ENCODE measurements at places on chromosomes 2 and 18. TPM values are rescaled to one million over a fixed set of nuclear protein-coding genes. Genes with fewer than 3 reads are reported as not detected.

DNA sequence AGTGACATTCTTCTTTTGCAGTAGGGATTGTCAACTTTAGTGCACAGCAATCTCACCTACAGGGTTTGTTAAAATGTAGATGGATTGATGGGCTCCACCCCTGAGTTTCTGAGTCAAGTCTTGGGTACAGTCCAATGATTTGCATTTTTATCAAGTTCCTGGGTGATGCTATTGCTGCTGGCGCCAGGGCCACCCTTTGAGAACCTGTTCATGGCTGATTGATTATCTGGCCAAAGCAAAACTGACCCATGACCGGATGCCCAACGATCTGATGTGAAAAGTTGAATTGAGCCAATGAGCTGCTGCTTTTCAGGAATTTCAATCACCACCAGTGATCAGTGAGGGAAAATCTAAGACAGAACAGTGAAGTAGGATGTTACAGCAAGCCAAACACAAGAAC, 675.3 kb downstream of the TMEM182 start:
- no peak for DNase-seq

- no peak for DNase-seq
These were observed 194.9 kb downstream of the LRATD1 start for GRCh38 chr2:14827226-14828023.

DNA sequence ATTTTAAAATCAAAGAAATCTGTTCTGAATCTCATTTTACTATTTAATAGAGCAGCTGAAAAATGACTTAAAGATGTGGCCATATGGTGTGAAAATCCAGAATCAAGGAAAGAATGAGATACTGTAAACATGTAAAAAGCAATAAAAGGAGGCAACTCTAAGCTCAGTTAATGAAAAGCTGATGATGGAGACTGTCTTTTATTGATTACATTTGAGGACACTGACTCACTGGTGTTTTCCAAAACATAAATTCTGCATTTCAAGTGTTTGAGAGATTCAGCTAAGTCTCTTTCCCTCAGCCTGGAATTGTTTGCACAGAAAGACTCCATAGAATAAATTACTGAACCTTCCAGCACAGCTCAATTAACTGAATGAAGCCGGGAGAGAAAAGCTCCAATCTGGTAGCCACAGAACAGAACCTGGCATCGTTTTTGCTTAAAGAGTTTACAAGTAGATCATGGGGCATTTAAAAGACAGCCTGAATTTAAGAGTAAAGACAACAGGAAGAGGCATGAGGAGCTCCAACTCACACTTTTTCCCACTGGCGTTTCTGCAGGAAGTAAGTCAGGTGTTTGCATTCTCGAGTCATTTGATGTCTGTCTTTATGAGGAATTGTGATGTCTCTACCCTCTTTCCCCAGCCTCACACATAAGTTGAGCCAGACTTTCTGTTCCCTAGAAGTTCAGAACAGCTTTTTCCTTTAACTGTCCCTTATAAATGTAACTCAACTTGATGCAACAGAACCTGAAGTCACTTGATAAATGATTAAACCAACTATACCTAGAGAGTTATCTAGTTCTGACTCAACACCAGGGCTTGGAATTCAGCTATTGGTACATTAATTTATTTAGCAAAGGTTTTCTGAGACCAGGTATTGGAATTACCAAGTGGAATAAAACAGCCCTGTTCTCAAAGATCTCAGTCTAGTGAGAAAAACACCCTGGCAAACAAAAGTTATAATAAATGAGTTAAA, 53.3 kb downstream of the FTCDNL1 start:
- DNase-seq: no peak

DNA sequence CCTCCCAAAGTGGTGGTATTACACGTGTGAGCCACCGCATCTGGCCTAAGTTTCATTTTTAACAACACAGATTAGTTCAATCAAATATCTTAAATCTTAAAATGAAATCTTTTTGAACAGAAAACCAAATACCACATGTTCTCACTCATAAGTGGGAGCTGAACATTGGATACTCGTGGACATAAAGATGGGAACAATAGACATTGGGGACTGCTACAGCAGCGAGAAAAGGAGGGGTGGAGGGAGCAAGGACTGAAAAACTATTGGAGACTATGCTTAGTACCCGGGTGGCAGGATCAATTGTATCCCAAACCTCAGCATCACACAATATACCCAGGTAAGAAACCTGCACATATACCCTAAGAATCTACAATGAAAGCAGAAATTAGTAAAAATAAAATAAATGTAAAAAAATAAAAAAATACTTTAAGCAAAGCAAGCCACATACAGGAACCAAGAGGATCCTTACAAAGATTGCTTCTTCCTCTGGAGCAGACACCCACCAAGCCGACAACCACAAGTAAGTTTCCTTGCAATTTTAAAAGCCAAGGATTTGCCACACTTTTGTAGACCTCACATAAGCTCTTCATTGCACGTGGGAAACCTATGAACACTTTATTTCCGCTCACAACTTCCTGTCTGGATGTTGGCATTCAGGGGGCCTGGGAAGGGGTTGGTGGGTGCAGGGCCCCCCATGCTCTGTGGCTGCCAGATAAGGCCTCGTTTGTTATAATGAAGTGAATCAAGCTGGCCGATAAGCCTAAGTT, 147.9 kb downstream of the MYCN start:
- no peak for DNase-seq

The CAPN14 gene
- total RNA-seq: 0.16 TPM

Data from breast epithelium (tissue), 4 donors.